ENCODE measurements at places on chromosomes 1 and 21. TPM values are rescaled to one million over a fixed set of nuclear protein-coding genes. Genes with fewer than 3 reads are reported as not detected.
A peak's percentile ranks its signal among the peaks of the same experiment; 100 is the strongest.

GRCh38 chr1:10179406-10180091, 30.8 kb upstream of the KIF1B start:
- H3K4me3 ChIP-seq: no peak overlapping the region
- H3K27me3 ChIP-seq: no peaks in the 10 kb centered on the region
- peaks cover 33% of the 10 kb centered on the region for H3K36me3 ChIP-seq
- H3K27ac ChIP-seq: no peak overlapping the region

GRCh38 chr1:205670150-205670446, 10.2 kb downstream of the SLC45A3 start:
- DNase-seq: no peak
- peaks cover 39% of the 10 kb centered on the region for H3K4me1 ChIP-seq
- no peaks in the 10 kb centered on the region for H3K36me3 ChIP-seq
- H3K27ac ChIP-seq: no peak overlapping the region
- peaks cover 3% of the 10 kb centered on the region for H3K27me3 ChIP-seq

- peak; percentile 78 for DNase-seq
- no peak overlapping the region for H3K4me3 ChIP-seq
- H3K27me3 ChIP-seq: peaks cover 2% of the 10 kb centered on the region
- no peaks in the 10 kb centered on the region for H3K36me3 ChIP-seq
- H3K4me1 ChIP-seq: peaks cover 13% of the 10 kb centered on the region
Measured at GRCh38 chr1:175757381-175758015, 14.1 kb upstream of the TNR start.

GRCh38 chr1:109151146-109151990, 37.5 kb downstream of the ELAPOR1 start:
- H3K27ac ChIP-seq: peak overlapping the region; percentile 11
- no peak overlapping the region for H3K4me3 ChIP-seq
- H3K36me3 ChIP-seq: no peaks in the 10 kb centered on the region
- peaks cover 6% of the 10 kb centered on the region for H3K4me1 ChIP-seq

COL8A2 gene
- 0.13 TPM for total RNA-seq

Data from endothelial cell (in vitro differentiated cells).